ENCODE measurements at places on chromosomes 4 and X. TPM values are rescaled to one million over a fixed set of nuclear protein-coding genes. Genes with fewer than 3 reads are reported as not detected.

- DNase-seq: no peak
These were observed 62.8 kb upstream of the GRIA3 start for GRCh38 chrX:123121241-123121640.

The TBC1D25 gene
- total RNA-seq: 20.4 TPM

The GRID2 gene
- total RNA-seq: not detected

DNA sequence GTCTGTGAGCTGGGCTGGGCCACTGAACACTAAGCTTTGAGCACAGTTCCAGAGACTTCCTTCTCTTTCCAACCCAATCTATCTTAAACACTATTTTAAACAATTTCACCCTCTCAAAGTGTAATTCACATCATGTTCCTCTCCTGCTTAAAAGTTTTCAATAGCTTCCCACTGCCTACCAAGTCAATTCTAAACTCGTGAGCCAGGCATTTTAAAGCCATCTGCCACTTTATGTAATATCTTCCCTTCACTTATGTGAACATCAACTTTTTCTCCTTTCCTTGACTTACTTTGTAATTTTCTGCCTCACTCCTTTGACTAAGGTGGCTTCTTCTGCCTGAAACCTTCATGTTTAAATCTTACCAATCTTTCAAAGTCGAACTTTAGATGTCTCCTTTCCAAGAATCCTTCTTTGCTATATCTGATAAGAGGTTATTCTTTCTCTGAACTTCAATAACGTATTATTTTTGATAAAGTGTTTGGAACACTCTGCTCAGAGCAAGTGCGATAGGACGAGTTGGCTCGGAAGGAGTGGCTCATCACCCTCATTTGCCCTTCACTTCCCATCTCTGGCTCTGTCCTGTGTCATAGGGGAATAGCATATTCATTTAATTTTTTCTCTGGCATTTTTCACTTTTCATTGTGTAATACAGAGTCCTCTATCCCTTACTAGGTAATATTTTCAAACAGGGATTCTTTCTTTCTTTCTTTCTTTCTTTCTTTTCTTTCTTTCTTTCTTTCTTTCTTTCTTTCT, 13.0 kb upstream of the SPARCL1 start:
- DNase-seq: no peak

- DNase-seq: no peak
These were observed 171.4 kb downstream of the GPC3 start for GRCh38 chrX:133813971-133814370.

DNA sequence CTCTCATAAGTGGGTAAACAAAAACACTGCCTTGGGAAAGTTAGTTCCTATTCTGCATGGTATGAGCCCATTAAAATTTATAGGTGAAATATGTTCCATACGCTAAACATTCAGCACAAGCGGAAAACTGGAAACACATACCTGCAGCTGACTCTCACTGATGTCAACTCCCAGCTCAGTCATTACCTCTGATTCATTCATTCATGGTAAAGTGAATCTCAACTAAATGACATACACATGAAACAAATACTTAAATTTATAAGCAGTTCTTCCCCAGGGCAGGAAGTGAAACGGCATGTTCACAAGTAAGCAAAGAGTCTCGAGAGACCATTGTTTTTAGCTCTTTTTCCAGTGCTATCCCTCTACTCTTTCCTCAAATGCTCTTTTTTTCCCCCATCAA, 1.6 kb downstream of the SLC10A6 start:
- DNase-seq: no peak

- no peak for DNase-seq
These were observed 179.2 kb downstream of the SLC7A11 start for GRCh38 chr4:138062929-138063328.

The GC gene
- total RNA-seq: not detected

The SMS gene
- 57.7 TPM for total RNA-seq

- no peak for DNase-seq
These were observed 52.5 kb upstream of the GRPEL1 start for GRCh38 chr4:7120341-7120740.

The TMEM47 gene
- not detected for total RNA-seq

DNA sequence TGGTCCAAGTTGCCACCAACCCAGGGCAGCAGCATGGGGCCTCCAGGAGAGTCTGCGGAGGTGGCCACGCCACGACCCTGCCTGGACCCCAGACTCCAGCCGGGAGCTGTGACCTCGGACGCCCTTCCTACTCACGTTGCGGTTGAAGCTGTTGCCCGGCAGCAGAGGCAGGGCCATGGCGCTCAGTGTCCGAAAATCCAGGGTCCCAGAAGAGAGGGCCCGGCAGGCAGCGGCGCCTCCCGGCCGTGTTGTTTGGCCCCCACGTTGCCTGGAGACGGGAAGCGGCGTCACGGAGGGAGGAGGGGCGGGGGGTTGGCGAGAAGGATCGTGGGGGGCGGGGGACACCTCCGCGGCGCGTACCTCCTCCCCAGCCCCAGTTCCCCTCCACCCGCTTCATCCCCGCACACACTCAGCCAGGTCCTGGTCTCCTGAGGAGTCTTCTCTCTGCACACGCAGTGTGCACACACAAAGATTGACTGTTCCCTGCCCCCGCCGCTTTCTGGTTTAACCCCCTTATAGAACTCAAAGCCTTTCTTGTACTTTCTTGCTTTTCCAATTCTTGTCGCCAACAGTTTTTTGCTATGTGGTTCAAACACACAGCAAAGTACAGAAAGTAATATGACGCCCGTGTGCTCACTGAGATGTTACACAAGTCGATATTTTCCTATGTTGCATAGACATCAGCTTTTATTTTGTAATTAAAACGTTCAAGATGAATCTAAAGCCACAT, at the start of gene EFHC2:
Gene EFHC2, minus strand, starts transcription at position 261 of the 730 bp plus-strand sequence. Its CDS starts 84 bp downstream, at position 177.
- DNase-seq: peak; percentile 43

- DNase-seq: no peak
These were observed 32.3 kb downstream of the C4orf54 start for GRCh38 chr4:99625369-99625768.

The MPP1 gene
- 29.5 TPM for total RNA-seq

The MAGEC1 gene
- not detected for total RNA-seq

The RNF128 gene
- not detected for total RNA-seq

GRCh38 chr4:29540439-29541102, 1179.6 kb upstream of the PCDH7 start:
- DNase-seq: no peak

DNA sequence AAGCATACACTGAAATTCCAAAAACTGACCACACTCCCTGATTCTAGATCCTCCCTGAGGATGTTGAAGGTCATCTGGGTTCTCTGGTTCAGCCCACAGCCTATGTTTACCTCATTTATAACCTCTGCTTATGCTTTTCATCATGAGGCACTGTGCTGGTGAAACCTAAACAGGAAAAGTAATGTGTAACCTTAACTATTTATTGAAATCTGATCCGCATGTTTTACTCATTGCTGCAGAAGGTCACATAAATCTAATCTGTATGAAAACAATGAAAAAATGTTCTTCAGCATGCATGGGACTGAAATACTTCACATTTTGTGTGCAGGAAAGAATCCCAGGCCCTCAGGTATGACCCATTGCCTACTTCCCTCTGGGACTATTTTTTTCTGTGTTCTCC, 30.3 kb downstream of the UCHL1 start:
- DNase-seq: no peak

DNA sequence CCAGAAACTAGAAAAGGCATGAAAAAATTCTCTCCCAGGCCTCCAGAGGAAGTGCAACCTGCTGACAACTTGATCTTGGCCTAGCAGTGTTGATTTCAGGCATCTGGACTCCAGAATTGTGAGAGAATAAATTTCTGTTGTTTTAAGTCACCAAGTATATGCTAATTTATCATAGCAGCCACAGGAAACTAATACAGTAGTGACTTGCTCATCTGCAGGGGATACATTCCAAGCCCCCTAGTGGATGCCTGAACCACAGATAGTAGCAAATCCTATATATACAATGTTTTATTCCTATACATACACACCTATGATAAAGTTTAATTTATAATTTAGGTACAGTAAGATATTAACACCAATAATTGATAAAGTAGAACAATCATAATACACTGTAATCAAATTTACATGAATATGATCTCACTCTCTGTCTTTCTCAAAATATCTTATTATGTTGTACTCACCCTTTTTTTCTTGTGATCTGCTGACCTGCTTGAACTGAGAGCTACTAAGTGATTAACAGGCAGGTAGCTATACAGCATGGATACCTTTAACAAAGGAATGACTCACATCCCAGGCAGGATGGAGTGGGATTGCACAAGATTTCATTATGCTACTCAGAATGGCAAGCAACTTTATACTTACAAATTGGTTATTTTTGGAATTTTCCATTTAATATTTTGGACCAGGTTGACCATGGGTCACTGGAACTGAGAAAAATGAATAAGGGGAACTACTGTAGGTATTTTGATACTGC, 501.1 kb downstream of the KCNIP4 start:
- DNase-seq: no peak

DNA sequence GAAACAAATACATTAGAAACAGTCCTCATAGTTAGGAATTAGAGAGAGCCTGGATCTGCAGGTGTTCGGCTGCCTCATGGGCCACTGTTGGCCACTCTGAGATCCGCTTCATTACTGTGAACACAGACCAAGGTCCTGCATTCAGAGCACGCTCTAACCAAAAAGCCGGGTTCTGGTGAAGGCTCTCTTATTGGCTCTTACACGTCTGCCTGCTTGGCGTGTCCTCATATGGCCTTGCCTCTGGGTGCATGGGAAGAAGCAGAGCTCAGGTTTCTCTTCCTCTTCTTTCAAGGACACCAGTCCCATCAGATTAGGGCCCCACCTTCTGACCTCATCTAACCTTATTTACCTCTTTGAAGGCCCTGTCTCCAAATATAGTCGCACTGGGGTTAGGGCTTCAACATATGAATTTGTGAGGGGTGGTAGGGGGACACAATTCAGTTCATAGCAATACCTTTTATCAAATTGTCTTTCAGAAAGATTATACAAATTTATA, 37.1 kb upstream of the ELF2 start:
- DNase-seq: no peak

The PNMA5 gene
- not detected for total RNA-seq

The XK gene
- not detected for total RNA-seq

DNA sequence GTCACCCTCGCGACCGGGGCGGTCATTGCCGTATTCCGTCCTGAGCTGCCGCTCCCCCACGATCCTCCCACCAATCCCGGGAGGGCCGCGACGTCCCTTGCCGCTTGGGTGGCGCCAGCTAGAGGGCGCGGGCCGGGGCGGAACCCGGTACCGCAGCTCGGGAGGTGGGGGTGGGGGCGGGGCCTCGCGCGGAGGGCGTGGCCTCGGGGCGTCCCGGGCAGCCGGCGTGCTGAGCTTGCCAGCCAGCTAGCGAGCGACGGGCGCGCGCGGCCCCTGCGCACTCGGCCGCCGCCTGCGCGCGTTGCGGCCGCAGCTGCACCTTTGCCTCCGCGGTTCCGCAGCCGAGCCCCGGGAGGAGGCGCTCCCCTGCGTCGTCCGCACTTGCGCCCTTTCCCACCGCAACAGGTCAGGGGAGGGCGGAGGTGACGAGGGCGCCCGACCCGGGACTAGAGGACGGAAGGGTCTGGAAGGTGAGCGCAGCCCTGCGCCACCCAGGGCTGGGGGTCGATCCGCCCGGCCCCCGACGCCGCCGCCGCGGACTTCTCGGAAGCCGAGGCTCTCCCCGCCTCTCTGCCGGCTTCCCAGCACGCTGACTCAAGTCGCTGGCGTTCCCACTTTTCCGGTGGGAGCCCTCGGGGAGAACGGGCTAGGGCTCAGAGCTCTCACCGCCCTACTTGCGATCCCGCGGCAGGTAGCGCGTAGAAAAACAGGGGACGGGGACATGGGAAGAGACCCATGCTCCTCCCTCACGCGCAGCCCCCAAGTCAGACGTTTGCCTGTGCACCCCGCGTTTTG, at the start of gene AFF1:
Gene AFF1, plus strand, starts transcription at position 241 of the 795 bp plus-strand sequence. CDS start 13,523 bp downstream, outside the sequence.
- DNase-seq: peak; percentile 92

The ANK2 gene
- total RNA-seq: 7.1 TPM

GRCh38 chr4:150250998-150251651, 172.9 kb downstream of the DCLK2 start:
- no peak for DNase-seq

The PIR gene
- total RNA-seq: 0.46 TPM

- DNase-seq: no peak
These were observed 313.1 kb upstream of the ANXA10 start for GRCh38 chr4:167779280-167779679.

The GPRASP2 gene
- total RNA-seq: 1.4 TPM

GRCh38 chr4:20249333-20249732, 2.4 kb upstream of the SLIT2 start:
- no peak for DNase-seq

The ASB11 gene
- total RNA-seq: not detected

The C4orf54 gene
- total RNA-seq: not detected

All from activated T-cell treated with anti-CD3 and anti-CD28 coated beads, Interleukin-2, amount 50 U/mL, for 72 hours (primary cell).